ENCODE measurements at places on chromosomes 2 and 18.

DNA sequence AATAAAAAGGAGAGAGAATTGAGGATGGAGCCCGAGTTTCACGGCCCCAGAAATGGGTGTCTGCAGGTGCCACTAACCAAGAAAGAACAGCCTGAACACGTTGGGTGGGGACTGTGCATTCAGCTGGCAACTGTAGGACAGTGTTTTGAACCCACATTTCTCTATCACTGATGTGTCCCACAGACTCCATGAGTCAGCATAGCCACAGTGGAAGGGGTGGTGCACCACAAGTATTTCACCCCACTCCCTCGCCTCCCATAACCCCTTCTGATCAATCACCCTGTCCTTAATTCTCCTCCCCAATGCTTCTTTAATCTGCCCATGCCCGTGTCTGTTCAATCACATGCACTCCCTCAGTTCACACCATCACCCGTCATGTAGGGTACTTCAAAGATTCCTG lies 291.5 kb downstream of the ZNF516 start:
- DNase-seq, result no peak

GRCh38 chr2:232437195-232437571 lies 18.8 kb upstream of the ALPI start:
- no peak for DNase-seq

GRCh38 chr2:212595036-212595654 lies 56.5 kb upstream of the ERBB4 start:
- peak; percentile 30 for DNase-seq

GRCh38 chr2:228339525-228339924 lies 158.0 kb upstream of the SPHKAP start:
- DNase-seq, result no peak

GRCh38 chr2:101883860-101884259 lies 107.9 kb upstream of the IL1R2 start:
- peak; percentile 76 for DNase-seq

DNA sequence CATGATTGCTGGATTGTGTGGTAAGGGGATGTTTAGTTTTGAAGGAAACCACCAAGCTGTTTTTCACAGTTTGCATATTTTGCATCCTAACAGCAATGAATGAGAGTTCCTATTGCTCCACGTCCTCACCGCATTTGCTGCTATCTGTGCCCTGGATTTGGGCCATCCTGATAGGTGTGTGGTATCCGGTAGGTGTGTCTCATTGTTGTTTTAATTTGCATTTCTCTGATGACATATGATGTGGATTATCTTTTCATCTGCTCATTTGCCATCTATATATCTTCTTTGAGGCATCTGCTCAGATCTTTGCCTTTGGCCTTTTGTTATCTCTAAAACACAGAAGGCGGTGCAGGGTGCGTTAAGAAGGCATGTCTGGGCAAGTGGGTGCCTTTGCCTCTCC lies 73.3 kb downstream of the LONRF2 start:
- DNase-seq, result no peak

GRCh38 chr18:33666915-33667314 lies 88.9 kb downstream of the ASXL3 start:
- DNase-seq, result no peak

DNA sequence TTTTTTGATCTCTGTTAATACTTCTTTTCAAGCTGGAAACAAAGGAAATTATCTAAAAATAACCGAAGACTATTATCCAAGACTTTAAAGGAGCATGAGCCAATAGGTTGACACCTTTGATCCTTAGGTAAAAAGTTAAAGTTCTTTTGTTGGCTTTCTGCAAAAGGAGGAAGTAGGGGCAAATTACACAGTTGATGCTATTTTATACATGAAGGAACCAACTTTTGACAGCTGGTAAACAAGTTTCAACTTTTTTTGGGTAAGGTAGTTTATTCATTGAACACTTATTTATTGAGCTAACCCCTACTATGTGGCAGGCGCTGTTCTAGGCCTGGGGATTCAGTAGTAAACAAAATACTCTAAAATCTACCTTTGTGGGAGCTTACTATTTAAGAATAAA lies 66.6 kb upstream of the ZEB2 start:
- DNase-seq, result peak; percentile 30

- DNase-seq, result no peak
Observed at GRCh38 chr2:217636991-217637561, 365.7 kb downstream of the TNS1 start.

GRCh38 chr2:46034535-46034934 lies 262.7 kb upstream of the EPAS1 start:
- DNase-seq, result no peak

DNA sequence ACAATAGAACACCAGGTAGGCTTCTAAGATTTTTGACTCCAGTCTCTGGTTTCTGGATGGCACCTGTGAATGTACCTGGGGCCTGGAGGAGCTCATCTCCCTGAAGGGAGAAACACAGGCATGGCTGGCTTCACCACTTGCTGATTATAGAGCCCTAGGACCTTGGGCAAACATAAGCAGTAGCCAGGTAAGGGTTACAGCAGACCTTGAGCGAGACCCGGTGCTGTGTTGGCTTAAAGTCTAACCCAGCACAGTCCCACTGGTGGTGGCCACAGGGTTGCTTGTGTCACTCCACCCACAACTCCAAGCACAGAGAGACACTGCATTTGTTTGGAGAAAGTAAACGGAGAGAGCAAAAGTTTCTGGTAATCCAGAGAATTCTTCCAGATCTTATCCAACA lies 104.7 kb upstream of the SPOPL start:
- no peak for DNase-seq

- DNase-seq, result no peak
Observed at GRCh38 chr2:14082640-14083039, 549.9 kb upstream of the LRATD1 start.

- no peak for DNase-seq
Observed at GRCh38 chr2:70011335-70011734, 49.9 kb upstream of the ASPRV1 start.

- DNase-seq, result no peak
Observed at GRCh38 chr18:77069931-77070330, 62.7 kb downstream of the MBP start.

GRCh38 chr2:46146866-46147502 lies 150.2 kb upstream of the EPAS1 start:
- no peak for DNase-seq

- no peak for DNase-seq
Observed at GRCh38 chr2:28488858-28489575, 6.8 kb upstream of the PLB1 start.

DNA sequence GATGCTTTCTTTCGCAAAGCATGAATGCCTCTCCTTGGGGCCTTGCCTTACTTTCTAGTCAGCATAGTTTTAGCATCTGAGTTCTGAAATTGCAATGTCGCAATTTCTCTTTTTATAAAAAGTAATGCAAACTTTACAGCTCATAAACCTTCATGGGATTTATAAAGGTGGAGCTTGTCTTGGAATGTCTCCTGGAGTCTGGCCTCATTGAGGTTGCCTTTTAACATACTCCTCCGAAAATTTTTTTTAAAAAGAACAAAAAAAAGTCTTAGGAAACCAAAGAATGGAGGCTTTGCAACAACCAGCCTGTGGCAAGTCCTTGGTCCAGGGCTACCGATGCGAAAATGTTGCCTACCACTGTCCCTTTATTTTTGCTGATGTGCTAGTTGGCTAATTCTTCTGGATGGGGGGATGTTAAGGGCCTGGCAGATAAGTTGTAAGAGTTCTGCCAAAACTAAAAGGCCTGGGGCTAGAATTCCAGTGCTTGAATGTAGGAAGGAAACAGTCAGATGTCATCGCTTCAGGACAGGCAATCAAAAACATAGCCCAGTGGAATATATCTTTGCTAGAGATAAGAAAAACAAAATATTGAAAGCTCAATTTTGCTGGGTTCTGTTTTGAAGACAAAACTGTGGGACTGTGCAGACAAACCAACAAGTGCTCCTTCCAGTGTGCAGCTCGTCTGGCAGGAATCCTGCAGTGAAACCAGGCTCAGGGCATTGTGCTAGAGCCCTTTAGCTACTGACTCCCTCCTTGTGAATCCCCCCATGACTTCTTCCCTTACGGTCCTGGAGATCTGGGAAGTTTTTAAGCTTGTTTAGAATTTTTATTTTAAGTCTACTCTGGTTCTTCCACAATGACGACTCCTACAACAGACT lies 213.0 kb downstream of the PIEZO2 start:
- no peak for DNase-seq

DNA sequence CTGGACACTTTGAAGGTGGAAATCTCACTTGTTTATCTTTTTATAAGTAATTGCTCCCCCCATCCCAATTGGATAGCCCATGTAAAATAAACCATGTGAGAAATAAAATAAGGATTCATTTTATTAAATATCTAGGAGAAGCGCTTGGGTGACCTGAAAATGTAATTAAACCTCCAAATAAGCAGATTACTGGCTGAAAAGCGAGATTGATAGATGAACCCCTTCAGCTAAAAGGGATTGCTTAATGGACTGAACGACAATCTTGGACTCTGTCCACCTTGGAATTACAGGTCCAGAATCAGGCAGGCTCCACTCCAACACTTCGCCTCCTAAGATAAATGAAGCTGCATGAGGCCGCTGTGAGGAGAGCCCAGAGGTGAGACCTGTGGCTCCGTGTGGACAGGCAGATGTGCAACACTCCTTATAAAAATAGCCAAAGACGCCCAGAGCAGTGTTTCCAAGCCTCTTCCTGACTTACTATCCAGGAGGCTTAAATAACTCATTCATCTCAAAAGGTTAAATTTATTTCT lies 441.5 kb downstream of the MTX2 start:
- no peak for DNase-seq

DNA sequence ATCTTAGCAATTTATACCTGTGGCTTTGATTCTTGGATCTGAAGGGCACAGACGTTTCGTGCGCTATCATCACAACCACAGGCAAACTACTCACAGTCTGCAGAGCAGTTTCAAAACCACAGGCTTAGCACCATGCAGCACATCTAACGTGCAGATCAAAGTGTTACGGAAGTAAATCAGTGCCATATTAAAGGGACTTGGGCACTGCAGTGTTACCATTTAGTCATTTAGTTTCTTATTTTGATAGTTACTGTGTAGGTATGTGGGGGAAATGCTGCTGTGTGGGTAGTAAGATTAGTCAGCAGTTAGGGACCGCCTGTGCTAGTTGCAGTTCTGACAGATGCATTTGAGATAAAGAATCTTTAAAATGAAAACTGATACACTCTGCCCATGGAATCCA lies 384.0 kb downstream of the NBAS start:
- no peak for DNase-seq

GRCh38 chr2:121650315-121650930 lies 1.2 kb upstream of the CLASP1 start:
- peak; percentile 40 for DNase-seq

- DNase-seq, result no peak
Observed at GRCh38 chr2:83596592-83597282, 862.3 kb downstream of the SUCLG1 start.

DNA sequence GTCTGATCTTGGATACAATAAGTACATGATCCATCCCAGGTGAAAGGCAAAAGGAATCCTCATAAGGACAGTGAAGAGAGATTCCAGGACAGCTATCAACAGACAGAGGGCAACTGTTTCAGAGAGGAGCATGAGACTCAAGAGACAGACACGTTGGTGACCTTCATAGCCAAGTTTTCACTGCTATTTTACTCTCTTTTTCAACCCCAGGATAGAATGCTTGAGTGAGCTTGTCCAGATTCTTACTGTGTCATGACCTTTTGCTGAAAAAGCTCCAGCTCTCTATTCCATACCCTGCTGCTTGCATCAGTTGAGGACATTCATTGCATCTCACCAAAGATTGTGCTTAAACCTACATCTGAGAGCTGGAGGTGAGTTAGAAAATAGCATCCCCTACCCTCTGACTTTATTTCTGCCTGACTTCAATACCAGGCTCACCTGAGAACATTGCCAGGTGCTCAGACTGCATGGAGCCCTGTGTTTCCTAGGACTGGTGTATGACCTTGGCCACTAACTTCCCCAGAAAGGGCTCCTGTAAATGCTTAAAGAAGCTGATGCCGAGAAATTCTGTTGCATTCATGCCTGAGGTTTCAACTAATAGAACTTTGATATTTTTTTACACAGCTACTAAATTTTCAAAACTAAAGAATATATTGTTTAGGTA lies 70.4 kb upstream of the TMEM17 start:
- no peak for DNase-seq

GRCh38 chr2:238441262-238442114 lies 14.8 kb downstream of the ASB1 start:
- DNase-seq, result no peak

DNA sequence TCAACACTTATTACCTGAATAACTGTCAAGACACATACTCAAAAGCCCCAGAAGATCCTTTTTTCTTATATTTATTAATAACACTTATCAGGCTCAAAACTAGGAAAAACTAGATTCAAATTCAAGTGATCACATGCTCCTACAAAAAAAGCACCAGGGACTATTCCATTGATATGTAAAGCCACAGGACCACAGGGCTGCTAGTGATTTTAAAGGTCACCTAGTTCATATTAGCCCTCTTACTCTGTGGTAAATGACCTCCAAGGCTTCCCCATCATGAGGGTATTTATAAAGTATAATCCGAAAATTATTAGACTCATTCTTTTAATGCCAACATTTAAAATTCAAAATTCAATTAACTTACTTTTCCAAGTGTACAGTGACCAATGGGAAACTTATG lies 52.5 kb downstream of the LRPPRC start:
- no peak for DNase-seq

- peak; percentile 24 for DNase-seq
Observed at GRCh38 chr18:56238576-56238975, 399.8 kb downstream of the TXNL1 start.

- DNase-seq, result no peak
Observed at GRCh38 chr2:55743583-55743982, 49.9 kb upstream of the PNPT1 start.

DNA sequence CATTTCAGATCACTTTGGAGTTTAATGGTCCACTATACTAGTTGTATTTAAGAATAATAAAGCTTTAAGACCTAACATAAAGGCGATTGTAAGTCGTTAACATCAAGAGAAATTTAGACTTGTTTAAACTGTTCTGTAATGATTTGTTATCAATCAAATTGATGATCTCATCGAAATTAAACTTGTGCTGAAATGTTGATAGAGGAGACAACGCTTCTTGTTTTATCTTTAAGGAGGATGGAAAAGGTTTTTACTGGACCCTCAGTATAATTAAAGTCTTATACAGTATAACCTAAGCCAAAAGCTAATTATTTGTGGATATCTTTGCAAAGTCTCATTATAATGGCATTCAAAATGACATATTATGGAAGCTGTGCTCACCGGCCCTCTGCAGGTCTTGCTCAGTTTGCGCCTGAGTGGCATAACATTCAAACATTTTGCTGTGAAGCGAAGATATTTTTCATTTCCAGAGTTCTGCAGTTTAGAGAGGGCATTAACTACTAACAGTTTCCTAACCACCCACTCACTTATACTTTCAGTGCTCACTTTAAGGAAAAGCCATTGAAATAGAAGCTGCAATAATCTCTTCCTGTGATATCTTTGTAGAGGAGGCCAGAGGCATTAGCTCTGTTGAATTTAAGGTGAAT lies 1.4 kb upstream of the SERTAD2 start:
- peak; percentile 65 for DNase-seq

- no peak for DNase-seq
Observed at GRCh38 chr2:191401287-191401686, 156.1 kb downstream of the MYO1B start.

DNA sequence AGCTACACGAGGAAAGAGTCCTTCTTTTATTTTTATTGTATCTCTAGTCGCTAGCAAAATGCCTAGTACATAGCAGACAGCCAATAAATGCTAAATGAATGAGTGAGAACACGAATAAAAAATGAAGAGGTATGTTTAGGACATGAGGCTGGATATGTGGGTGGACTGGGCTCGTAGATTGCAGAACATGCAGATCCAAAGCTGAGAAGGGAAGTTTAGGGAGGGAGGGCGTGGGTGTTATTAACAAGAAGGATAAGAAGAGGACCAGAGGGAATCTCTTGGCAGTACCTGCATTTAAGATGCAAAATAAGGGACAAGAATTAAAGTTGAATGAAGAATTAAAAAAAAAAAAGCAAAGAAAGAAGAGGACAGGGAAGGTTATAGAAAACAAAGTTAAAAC lies 161.1 kb downstream of the MAP2 start:
- DNase-seq, result no peak

All from NB4 (cell line).